ENCODE measurements at places on chromosomes 4 and X. TPM values are rescaled to one million over a fixed set of nuclear protein-coding genes. Genes with fewer than 3 reads are reported as not detected.

DNA sequence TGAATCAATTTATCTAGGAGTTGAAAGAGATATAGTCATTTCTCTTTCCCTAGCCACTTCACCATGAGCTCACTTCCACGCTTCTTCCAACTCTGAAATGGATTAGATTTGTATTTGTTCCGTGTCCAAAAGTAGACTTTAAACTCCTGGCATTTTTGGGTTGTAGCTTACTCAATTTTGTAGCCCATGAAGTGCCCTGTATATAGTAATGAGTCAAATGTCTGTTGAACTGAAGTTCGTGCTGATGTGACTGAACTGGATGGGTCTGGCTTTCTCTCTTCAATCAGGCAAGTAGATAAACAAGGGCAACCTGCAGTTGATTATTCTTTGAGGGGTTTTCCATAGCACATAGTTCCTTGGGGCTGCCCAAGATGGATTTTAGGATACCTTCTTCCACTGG lies 450.6 kb downstream of the SH2D1A start:
- DNase-seq: no peak

The DUX4 gene
- not detected for total RNA-seq

GRCh38 chr4:68451246-68452211 lies 4.3 kb downstream of the TMPRSS11E start:
- DNase-seq: no peak

GRCh38 chr4:74665876-74666275 lies 128.4 kb downstream of the BTC start:
- DNase-seq: no peak

The DAPP1 gene
- 0.86 TPM for total RNA-seq

The PCSK1N gene
- 1.6 TPM for total RNA-seq

DNA sequence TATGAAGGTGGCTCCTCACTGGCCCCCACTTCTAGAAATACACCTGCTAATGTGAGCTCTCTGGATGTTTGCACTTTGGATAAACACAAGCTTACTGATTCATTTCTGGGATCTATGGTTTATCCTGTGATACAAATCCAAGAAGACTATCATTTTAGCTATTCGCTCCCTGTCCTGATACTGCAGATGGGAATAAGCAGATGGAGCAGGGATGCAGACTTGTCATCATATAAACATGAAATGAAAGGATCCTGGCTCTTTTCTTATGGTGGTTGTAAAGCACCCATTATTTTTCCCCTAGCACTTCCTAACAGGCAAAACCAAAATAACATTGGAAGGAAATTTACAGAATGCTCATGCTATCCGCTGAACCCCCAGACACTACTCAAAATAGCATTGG lies 162.9 kb upstream of the NOCT start:
- no peak for DNase-seq

DNA sequence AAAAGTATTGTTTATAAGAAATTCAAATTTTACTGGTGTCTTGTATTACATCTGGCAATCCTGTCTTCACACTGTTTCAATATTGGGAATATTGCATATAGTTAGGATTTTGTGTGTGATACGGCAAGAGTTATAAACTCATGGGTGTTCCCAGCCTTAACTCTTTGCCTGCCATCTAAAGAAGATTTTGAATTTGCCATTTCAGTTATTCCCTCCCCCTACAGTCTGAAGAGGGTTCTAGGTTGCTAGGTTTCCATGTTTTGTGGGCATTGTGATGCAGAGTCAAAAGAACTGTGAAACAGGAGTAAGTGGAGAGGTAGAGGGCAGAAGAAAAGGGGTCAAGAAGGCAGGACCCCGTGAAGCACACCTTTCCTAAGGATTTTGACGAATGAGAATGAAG lies at the start of gene CPXCR1:
Gene CPXCR1 (plus strand): TSS at position 301 of the 400 bp plus-strand sequence. CDS start 6,190 bp downstream, outside the sequence.
- DNase-seq: no peak

GRCh38 chr4:153447175-153447905 lies 18.8 kb upstream of the TMEM131L start:
- no peak for DNase-seq

DNA sequence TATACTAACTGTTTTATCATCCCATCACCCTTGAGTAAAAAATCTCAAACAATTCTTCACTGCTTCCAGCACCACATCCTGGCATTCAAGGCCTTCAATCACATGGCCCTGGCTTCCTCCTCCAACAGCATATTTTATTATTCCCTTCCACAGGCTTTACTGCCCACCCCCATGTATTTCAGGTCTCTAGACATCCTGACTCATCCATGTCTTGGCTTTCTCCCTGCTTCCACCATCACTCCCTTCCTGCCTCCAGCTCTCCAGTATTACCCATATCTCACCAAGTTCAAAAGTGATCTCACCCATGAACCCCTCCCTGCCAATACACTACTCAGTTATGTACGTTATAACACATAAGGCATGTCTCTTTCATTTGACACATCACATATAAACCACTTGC lies 34.7 kb upstream of the PLAC1 start:
- DNase-seq: no peak

DNA sequence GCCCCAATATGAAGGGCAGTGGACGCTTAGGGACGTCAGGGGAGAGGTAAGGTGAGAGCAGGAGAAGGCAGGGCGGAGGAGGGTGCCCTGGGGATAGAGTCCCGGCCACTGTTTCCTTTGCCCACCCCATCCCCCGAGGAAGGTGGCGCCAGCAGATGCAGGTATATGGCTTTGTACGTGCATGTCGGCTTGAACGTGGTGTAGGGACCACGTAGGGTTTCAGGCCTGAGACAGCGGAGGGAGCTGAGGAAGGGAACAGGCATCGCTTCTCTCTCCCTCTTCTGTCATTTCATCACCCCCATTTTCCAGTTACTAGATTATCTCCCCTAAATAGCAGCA lies 97.9 kb downstream of the PHKA2 start:
- DNase-seq: no peak

The SERTM2 gene
- total RNA-seq: not detected

The ARMCX2 gene
- 50.7 TPM for total RNA-seq

The UGT2B15 gene
- total RNA-seq: not detected

The ARMCX1 gene
- 35.3 TPM for total RNA-seq

GRCh38 chr4:121326597-121326996 lies 54.2 kb downstream of the QRFPR start:
- DNase-seq: no peak

GRCh38 chr4:185689407-185689806 lies 122.6 kb downstream of the SORBS2 start:
- DNase-seq: no peak

DNA sequence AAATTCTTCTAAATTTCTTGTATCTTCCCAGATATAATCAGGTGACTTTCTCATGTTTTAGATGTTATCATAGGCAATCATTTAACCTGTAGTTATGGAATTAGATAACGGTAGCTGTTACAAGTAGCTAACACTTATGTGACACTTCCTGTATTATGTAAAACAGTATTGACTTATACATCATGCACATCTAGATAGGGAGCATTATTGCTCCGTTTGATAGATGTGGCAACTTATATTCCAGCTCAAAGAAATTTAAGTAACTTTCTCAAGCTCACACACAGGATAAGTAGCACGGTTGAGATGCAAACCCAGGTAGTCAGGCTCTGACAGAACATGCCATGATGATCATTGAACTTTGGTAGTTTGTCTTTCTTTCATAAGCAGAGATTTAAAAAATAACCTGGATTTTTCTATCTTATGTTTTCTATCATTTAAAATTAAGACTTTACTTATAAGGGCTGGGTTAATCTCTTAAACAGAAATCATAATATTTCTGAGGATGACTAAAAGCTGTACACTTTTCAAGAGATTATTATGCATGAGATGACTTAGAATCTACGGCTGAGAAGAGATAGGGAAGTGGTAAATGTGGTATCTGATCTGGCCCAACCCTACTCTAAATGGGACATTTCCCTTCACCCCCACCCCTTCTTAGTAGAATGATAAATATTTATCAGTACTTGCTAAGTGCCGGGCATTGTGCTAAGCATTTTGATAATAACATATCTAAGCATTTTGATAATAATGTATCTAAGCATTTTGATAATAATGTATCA lies 69.1 kb upstream of the HPGD start:
- DNase-seq: no peak

- no peak for DNase-seq
These were observed at the start of gene TASL for GRCh38 chrX:30577362-30577991. TSS of gene TASL (minus strand) at chrX:30577766. CDS start at chrX:30560355, 17,411 bp downstream.
